ENCODE measurements at places on chromosomes 12 and 14.

GRCh38 chr14:64540208-64541202 is at the start of gene HSPA2:
HSPA2 (plus strand) TSS chr14:64540741; CDS start chr14:64540850, 109 bp downstream.
- DNase-seq = peak; percentile 88

GRCh38 chr12:21502164-21502496 is 541 bp downstream of the GOLT1B start:
- peak; percentile 5 for DNase-seq

DNA sequence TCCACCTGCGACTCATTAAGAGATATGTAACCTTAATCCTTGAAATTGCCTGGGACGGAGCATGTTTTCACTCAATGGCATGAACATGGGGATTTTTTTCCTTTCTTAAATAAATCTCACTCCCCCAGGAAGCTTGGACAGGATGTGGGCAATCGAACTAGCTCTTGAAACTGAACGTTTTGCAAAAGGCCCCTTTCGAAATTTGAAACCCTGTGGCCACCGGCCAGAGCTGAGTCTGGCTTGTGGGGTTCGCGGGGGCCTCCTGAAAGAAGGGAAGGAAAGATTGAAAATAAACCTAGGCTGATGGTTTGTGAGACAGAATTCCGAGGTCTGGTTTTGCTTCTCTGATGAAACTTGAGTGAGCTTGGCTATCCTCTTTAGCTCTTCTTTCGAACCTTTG is 101.4 kb upstream of the RTL1 start:
- no peak for DNase-seq

GRCh38 chr12:49627752-49628360 is 4.5 kb downstream of the PRPF40B start:
- no peak for DNase-seq

DNA sequence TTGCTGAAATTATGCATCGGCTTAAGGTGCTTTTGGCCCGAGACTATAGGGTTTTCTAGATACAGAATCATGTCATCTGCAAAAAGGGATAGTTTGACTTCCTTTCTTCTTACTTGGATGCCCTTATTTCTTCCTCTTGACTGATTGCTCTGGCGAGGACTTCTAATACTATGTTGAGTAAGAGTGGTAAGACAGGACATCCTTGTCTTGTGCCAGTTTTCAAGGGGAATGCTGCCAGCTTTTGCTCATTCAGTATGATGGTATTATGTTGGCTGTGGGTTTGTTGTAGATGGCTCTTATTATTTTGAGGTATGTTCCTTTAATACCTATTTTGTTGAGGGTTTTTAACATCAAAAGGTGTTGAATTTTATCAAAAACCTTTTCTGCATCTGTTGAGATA is 8.3 kb downstream of the BMAL2 start:
- DNase-seq = no peak

GRCh38 chr12:79422060-79422812 is 268.5 kb downstream of the PAWR start:
- DNase-seq = no peak

- no peak for DNase-seq
These were observed 109.3 kb downstream of the C12orf42 start for GRCh38 chr12:103386451-103386850.

- DNase-seq = no peak
These were observed 11.3 kb upstream of the SYT1 start for GRCh38 chr12:78853231-78853630.

Data from activated CD8-positive, alpha-beta memory T cell treated with anti-CD3 and anti-CD28 coated beads for 4 hours (primary cell).